ENCODE measurements at places on chromosomes 4 and X.

DNA sequence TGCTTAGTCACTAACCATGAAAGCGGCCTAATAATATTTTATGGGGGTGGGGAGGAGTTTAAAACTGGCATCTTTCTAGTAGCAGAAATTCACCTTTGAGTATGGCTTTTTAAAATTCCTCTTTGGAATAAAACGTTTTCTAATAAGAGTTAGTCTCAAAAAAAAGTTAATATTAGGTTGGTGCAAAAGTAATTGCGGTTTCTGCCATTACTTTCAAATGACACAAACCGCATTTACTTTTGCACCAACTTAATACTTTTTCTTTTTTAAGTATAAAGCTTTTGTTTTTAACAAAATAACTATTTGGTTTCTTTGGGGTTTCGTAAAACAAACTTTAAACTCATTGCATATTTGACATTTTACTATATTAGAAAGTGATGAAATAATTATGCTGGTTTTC, 68.4 kb downstream of the FBXO8 start:
- no peak for DNase-seq

DNA sequence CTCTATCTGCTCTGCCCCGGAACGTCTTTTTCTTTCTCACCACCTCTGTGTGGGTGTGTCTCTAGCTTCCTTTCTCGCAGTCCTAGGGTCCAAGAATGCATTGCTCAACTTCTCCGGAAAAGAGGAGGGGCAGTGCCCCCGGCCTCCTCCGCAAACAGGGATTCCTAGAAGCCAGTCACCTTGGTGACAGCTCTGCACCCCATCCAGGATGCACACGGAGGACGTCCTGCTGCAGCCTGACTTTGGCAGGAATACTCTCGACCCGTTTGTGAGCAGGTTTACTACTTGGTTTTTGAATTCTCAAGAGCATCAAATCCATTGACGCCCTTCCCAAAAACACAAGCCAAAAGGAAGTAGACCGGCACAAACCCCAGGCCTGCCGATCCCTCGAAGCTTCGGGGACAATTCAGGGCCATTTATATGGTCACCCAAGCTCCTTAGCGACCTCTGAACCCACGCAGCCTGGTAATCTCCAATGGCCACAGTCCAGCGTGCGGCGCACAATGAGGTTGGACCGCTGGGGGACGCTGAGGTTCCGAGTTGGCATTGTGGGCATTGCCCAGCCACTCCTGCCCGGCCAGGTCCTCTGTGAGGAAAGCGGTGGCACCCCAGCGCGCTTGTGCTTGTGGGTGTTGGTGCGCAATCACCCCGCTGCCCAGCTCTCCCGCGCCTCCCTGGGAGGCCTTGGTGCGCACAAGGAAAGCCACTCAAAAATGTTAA, 9.8 kb downstream of the NKX3-2 start:
- DNase-seq, result no peak

GRCh38 chr4:8373973-8374545, 66.5 kb downstream of the ACOX3 start:
- DNase-seq, result no peak

DNA sequence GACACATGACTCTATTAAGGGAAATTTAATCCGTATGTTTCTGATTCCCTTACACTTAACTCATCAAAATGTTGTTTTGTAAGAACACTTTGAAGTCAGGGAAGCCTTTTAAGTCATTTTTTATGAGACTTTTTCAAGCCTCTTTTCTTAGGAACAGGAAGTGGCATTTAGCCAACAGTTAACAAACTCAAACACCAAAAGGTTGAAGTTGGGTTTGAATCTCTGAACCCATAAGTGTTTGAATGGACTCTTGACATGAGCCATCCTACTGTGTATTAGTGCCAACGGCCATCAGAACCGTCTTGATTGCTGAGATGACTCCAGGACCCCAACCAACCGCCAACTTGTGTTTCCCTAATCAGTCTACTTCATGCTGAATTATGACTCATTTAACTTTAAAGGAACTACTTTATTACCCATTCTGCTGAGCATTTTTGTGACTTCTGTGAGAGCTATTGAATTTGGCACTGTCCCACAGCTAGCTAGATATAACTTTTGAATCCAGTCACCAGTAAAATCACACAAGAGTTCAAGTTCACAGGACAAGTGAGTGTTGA, 209.1 kb upstream of the FAT1 start:
- no peak for DNase-seq

GRCh38 chr4:118991686-118992085, 103.0 kb downstream of the SYNPO2 start:
- DNase-seq, result no peak

GRCh38 chr4:107148904-107149303, 112.8 kb upstream of the DKK2 start:
- DNase-seq, result no peak
